Omental fat pad (tissue), 4 donors: ENCODE measurements at places on chromosomes 2 and 18.
A peak's percentile ranks its signal among the peaks of the same experiment; 100 is the strongest.

DNA sequence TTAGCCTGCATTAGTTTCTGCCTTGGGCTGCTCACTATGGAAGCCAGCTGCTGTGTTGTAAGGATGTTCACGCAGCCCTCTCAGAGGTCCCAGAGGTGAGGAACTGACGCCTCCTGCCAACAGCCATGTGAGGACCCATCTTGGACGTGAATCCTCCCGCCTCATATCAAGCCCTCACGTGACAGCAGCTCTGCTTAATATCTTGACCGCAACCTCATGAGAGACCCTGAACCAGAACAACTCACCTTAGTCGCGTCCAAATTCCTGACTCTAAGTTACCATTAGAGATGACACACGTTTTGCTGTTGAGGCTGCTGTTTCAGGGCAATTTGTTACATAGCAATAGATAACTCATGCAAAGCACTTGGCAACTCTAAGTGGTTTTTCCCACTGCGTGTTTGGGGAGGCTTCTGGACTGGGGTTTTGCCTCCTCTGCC, 97.7 kb downstream of the TMEM17 start:
- DNase-seq, result no peak

- DNase-seq, result no peak
Observed at GRCh38 chr2:857937-858336, 92.7 kb upstream of the SNTG2 start.

- peak; percentile 13 for DNase-seq
Observed at GRCh38 chr18:79945118-79946042, 6.1 kb downstream of the SLC66A2 start.

DNA sequence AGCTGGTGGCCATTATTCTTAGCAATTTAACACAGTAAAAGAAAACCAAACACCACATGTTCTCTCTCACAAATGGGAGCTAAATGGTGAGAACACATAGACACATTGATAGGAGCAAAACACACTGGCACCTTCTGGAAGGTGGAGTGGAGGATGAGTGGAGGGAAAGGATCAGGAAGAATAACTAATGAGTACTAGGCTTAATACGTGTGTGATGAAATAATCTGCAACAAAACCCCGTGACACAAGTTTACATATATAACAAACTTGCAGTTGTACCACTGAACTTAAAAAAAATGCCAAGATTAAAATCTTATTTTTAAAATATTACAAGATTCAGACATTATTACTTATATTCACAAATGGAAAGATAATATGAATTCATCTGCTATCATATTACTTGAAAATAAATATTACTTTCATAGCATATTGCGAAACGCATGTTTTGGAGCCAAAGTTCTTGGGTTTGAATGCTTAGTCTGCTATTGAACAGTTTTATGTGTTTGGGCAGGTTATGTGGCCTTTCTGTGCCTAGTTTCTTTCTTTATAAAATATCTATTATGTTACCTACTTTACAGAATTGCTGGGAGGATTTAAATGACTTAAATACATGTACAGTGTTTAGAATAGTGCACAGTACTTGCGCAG, 20.5 kb downstream of the ANKRD62 start:
- DNase-seq, result no peak

GRCh38 chr2:175251425-175252041, 70.0 kb upstream of the ATP5MC3 start:
- DNase-seq, result no peak

GRCh38 chr2:160628811-160629210, 135.2 kb upstream of the RBMS1 start:
- no peak for DNase-seq

GRCh38 chr2:88747990-88748389, 56.5 kb downstream of the RPIA start:
- no peak for DNase-seq

DNA sequence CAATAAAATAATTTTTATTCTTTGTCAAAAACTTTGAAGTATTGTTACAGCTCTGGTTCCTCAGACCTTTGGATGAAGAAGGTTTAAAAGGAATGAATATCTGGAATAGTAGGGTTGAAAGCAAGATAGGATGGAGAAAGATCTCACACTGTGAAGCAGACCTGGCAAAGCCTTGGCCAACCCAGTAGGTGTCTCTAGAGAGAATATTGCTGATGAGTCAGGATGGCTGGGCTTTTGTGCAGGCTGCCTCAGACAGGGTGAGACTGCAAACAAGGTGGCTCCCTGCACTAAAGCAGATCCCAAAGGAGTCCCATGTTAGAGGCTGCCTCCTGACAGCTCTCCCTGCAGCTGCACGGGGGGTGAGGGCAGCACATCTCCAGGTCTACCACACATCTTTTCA, 226.0 kb upstream of the ITGA4 start:
- no peak for DNase-seq

GRCh38 chr2:180978903-180979748, 1.3 kb upstream of the UBE2E3 start:
- no peak for DNase-seq

DNA sequence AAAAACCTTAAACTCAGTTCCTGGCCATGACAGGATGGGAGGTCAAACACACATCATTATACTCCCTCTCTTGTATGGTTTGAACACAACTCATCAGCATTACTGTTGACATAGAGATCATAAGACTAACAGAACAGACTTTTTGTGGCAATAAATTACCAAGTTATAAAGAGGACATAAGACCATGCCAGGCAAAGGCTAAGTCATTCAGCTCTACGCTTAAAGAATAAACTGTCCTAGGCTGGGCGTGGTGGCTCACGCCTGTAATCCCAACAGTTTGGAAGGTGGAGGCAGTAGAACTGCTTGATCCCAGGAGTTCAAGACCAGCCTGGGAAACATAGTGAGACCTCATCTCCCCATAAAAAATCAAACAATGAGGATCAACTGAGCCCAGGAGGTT, 16.4 kb downstream of the NLRC4 start:
- DNase-seq, result no peak

DNA sequence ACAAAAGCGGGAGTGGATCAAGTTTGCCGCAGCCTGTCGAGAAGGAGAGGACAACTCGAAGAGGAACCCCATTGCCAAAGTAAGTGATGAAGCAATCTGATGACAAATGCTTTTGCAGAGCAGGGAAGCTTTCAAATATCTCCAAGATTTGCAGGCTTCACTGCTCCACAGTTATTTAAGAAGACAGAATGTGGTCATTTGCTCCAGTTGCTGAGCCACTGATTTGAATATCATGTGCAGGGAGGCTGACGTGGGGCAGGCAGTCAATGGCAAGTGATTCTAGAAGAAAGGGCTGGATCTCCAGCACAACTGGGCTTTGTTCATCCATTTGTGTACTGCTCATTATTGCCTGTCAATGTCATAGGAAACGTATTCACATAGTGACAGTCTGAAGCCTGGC, 10.2 kb downstream of the DSG4 start:
- DNase-seq, result no peak

- no peak for DNase-seq
Observed at GRCh38 chr2:86341470-86341869, 4.0 kb upstream of the REEP1 start.

DNA sequence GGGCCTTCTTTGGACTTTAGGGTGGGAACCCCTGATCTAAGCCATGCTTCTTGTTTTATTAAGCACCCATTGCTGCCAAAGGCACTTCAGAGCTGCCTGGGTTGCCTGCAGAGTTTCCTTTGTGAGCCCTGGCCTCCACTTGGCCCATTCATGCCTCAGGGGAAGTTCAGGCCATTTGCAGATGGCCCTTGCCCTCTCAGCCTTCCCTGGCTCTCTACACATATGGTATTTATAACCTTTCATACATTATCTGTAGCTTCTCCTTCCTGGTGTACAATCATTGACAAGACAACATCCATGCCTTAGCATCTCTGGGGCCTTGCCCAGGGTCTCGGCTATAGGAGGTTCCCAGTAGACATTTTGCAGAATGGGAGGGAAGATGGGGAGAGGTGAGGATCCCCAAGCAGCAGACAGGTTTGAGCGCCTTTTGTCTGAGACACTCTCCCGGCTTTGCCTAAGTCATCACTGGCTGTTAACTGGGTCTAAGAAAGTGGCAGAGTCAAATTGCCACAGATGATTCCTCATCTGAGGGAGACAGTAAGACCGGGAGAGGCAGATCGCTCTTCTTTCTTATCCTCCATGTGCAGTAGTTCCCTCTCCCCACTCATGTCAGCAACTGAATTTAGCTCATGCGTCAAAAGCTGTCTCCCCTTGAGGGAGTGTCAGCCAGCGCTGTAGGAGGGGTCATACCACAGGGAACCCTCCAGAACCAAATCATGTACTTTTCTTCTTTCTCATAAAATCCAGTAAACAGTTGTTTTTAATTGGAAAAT, 2.7 kb downstream of the EHD3 start:
- DNase-seq, result no peak

DNA sequence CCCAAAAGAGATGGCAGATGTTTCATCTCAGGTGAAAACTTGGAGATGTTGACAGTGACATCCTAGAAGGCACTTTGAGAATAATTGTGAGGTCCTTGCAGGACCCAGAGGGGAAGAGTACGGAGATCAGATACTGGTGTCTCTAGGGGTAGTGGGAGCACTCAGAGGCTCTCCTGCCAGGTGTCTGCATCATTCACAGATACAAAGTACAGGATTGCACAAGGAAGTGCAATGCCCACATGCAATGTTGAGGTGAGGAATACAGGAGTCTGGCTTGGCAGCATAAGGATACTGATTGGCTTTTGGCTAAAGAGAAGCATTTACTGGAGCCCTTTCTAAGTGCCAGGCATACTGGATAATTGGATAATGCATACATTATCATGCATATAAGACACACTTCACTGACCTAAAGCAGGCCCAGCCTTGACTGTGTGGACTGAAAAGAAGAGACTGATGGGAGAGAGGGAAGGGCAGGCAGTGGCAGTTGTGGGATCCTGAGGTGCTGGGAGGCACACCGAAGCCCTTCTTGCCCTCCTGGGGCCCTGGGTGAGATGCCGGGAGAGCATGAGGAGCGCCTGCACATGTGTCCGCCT, 31.0 kb upstream of the NCKAP5 start:
- no peak for DNase-seq

DNA sequence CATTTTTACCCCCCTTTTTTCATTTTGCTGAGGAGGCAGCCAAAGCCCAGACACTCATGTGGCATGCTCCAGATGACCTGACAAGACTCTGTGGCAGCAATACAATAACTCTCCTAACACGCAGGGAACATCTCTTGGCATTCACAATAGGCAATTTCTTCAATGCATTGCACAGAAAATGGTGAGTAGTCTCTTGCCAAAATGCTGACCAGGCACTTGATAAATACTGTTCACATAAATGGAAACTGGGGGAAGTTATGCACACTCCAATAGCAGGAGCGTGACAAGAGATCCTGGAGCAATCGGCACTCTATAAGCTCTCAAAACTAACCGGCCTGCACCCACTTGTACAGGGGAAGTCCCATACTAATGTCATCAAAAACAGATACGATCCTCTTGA, 66.3 kb downstream of the NBAS start:
- DNase-seq, result no peak

GRCh38 chr2:213422211-213422610, 137.9 kb downstream of the SPAG16 start:
- DNase-seq, result no peak

- DNase-seq, result no peak
Observed at GRCh38 chr2:158539176-158540005, 82.6 kb downstream of the PKP4 start.

DNA sequence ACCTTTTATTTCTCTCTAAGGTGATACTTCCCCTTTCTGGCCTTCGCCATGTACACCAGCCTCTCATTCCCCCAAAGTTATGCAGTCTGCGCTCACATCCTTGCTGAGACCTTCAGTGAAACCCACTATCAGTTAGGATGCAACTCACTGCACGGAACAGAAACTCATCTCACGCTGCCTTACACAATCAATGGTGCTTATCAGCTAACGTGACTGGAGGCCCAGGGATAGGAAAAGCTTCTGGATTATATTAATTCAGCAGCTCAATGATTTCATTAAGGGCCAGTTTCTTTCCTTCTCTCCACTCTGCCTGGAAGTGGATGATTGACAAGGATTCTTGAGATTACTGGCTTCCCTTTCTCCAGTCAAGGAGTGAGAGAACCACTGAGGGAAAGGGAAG, 44.8 kb downstream of the CDH2 start:
- no peak for DNase-seq

DNA sequence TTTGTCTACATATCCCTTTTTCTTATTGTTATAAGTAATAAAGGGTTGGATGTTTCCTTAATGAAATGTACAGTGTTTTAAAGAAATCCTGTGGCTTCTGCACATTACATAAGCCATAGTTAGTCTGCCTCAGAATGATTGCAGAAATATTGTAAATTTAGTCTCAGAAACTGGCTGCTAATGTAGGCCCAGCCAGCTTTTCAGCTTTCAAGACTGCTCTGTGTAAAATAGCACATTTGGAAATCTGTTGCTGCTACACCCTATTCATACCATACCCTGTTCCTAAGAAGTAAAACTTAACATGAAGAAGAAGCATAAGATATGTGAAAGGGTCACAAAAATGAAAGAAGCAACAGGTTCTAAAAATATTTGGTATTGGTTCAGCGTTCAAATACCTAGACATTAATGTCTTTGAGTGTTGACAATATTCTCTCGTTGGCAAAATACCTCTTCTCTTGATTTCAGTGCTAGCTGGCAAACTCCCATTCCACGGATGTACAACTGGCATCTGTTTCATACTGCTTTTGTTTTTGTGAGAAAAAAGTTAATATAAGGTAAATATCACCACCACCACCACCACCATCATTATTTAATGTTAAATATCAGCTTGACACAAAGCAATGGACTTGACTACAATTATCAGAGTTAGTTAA, 19.2 kb upstream of the NCKAP1 start:
- no peak for DNase-seq

DNA sequence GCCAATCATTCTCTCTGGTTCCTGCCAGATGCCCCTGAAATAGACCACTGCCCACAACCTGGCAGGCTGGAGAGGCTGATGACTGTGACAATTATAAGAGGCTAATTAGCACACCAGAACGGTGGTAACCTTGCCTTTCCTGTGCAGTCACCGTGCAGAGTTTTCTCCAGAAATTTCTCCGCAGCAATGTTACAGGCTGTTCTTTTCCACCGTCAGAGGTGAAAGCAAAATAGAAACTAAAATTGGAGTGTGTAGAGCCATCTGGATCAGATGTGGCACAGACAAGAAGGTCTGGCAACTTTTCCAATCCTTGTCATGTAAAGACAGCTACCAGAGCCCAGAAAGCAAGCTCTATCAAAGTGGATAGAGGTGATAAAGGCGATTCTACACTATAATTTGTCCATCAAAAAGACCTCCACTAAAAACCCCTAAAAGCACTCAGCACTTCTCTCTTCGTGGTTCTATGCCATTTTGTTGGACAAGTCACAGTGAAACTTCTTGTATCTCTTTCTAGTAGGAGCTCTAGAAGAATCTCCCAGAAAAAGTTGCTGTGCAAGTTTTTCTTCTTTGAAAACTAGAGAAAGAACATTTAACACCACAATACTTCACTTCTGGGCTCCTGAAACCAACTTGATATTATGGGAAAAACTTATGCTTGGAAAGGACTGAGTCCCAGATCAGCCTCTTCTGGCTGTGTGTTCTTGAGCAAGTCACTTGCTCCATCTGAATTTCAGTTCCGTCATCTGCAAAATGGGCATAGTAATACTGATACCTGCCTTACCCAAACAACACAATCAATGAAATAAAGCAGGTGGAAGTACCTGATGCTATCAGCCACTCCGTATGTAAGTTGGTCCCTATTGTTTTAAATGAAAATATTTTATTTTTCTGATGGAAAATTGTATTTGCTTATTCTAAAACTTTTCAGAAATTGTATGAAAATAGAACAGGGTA, 295.6 kb upstream of the DLGAP1 start:
- no peak for DNase-seq
